ENCODE measurements at places on chromosomes 5 and 9. TPM values are rescaled to one million over a fixed set of nuclear protein-coding genes. Genes with fewer than 3 reads are reported as not detected.

SREK1 gene
- total RNA-seq: 26.3 TPM

GABRA1 gene
- not detected for total RNA-seq

DNA sequence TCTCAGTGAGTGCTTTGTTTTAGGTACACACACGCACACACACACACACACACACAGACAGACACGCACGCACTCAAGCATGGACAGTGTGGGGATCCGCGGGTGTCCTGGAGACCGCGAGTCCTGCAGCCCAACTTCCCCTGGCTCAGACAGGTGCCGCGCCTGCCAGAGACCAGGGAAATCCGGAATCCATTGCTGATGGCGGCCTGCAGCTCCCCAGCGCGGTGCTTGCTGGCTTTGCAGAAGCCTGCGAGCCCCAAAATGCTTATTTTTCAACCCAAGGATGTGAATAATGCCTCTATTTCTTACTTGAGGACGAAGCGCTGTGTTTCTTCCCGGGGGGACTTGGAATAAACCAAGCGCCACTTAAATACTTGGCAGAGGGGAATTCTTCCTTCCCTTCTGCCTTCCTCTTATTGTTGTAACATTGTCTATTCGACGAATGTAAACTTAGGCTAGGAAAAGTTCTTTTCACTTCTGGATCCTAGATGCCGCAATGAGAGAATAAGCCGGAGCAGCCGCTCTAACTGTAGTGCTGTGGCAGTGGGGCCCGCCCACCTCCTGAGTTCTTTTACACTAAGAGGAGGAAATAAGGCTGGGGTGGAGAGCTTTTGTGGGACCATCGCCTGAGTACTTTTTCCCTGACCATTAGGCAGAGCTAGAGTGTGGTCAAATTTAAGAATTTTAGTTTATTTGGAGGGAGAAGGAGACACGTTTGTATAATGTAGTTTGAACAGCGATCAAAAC, 802 bp downstream of the ITGA2 start:
- no peak for DNase-seq

GRCh38 chr5:34822956-34823715, 15.8 kb upstream of the TTC23L start:
- no peak for DNase-seq

- DNase-seq: no peak
Observed at GRCh38 chr9:79883073-79883645, 311.4 kb downstream of the TLE4 start.

DNA sequence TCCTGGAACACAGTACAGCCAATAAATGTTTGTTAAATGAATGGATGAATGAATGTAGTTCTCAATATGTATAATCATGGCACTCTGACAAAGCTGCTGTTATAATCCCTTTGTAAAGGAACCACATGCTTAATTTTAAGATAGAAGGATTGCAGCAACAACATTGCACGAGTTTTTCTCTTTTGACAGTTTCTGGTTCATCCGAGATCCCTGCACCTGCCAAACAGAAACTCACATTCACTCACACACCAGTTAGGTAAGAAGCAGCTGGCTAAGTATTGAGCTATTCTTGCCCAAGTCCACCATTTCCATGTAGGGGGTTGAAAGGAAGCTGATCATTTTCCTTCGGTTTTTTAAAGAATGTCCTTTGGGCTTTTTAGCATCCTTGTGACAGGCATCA, 133.7 kb upstream of the MAP1B start:
- no peak for DNase-seq
